ENCODE measurements at places on chromosomes 7 and 10.

DNA sequence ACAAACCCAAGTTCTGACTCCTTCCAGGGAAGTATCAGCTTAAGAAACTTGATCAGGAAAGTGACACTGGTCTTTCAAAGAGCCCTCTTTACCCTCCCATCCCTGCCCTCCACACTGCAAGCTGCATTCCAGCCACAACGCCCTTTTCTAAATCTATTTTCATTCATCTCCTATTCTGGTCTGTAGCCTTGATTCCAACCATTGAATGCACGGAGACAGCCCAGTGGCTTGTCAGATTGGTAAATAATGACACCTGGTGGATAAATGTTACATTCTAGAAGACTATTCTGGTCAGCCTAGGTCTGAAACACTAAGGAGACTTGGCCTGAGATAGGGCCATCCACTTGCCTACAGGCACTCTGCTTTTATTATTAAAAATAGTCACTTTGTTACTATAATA lies 20.9 kb downstream of the MORN4 start:
- DNase-seq: peak; percentile 55

- DNase-seq: no peak
These were observed 62.2 kb downstream of the PODXL start for GRCh38 chr7:131494182-131494581.

- DNase-seq: no peak
These were observed 172.0 kb upstream of the ZNF32 start for GRCh38 chr10:43820663-43821062.

GRCh38 chr7:6159097-6159483 lies 113.3 kb downstream of the CYTH3 start:
- no peak for DNase-seq

- DNase-seq: no peak
These were observed 1082.4 kb downstream of the KCNMA1 start for GRCh38 chr10:76555067-76555670.

GRCh38 chr10:133464582-133465031 lies 10.9 kb downstream of the SCART1 start:
- DNase-seq: no peak

DNA sequence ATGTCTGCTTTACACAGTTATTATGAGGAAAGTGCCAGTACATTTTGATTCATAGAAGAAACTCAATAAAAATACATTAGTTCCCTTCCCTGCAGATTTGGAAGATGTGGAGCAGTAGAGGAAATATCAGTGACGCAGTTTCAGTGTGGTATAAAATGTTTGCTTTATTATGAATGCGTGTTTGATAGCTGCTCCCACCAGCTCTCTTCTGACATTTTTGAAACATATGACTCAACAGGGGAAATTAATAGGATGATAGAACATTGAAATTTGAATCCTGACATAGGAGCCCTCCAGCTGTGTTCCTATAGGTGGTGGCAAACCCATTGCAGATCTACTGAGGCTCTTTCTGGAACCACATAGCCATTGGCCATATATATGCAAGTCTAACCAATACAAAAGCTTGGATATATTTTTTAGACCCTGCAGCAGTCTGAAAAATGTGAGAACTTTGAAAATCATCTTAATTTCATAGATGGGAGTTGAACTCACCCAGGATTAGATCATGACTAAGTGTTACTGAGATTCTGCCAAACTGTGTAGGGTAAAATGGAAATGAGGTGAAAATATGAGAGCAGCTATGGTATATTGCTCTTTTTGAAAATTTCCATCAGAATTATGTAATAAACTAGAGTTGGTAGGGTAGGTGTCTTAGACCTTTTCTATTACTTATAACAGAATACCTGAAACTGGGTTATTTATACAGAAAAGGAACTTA lies 47.8 kb downstream of the BZW2 start:
- no peak for DNase-seq

- no peak for DNase-seq
These were observed 916.4 kb downstream of the LRMDA start for GRCh38 chr10:76347832-76348231.

- no peak for DNase-seq
These were observed 62.7 kb upstream of the ABLIM1 start for GRCh38 chr10:114720685-114721278.

GRCh38 chr10:35794703-35795102 lies 152.6 kb upstream of the FZD8 start:
- DNase-seq: no peak

GRCh38 chr10:4691301-4691700 lies 134.7 kb upstream of the AKR1E2 start:
- no peak for DNase-seq

DNA sequence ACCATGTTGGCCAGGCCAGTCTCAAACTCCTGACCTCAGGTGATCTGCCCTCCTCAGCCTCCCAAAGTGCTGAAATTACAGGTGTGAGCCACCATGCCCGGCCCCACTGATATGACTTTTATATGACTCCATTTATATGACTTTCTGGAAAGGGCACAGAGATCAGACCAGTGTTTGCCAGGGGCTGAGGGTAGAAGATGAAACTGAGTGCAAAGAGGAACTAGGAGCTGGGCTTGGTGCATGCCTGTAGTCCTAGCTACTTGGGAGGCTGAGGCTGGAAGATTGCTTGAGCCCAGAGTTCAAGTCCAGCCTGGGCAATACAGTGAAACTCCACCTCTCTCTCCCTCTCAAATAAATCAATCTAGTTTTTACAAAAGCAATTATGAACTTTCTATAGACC lies 7.5 kb downstream of the BRAF start:
- DNase-seq: no peak

- DNase-seq: no peak
These were observed 55.4 kb upstream of the RNF32 start for GRCh38 chr7:156585025-156585648.

DNA sequence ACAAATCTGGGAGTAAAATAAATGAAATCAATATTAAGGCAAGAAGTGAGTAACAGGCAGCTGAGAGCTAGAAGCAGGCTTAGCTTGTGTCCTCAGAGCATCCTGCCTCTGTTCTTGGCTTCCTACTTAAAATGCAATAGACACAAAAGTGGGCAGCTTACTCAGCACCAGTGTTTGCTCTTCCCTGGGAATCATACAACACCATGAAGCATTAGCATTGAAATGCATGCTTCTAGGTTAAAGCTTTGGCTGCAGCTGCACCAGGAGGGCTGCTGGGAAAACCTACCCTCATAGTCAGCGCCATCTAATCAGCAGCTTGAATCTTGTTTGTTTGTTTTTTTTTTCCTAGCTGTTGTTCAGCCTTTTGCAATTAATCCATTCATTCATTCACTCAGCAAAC lies 104.2 kb upstream of the VWC2 start:
- no peak for DNase-seq

DNA sequence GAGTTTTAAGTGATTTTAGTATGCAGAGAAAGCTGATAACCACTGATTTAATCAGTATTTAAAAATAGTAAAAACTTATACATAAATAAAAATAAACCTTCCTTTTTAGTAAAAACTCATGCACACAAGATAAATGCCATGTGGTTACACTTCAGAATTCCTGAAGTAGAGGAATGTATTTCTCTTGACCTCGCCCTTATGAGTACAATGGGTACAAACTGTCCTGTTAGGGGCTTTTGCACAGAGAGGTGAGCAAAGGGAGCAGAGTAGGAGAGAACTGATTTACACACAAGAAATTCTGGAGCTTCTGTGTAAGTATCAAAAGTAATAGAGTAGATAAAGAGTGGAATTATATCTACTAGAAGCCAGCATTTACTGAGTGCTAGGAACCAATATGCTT lies 279.6 kb downstream of the PPP1R3A start:
- no peak for DNase-seq

- DNase-seq: peak; percentile 33
These were observed 27.6 kb downstream of the ABCC2 start for GRCh38 chr10:99809931-99810615.

GRCh38 chr7:31054608-31055278 lies 2.6 kb downstream of the ADCYAP1R1 start:
- DNase-seq: no peak

DNA sequence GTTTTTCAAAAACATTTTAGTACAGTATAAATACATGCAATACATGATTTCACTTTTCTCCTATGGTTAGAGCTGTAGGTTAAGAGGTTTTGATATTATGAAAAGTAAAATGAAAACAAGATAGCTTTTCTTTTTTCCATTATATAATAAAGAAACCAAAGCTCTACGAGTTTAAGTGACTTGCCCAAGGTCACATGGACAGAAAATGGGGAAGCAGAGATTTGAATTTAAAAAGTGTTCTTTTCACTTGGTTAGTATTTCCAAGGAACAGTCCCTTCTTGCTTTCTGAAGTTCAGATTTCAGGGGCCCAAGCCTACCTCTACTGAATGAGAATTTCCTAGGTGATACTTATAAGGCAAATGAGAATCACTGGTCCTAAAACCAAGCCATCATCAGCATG lies 13.2 kb upstream of the MAP3K8 start:
- DNase-seq: no peak

DNA sequence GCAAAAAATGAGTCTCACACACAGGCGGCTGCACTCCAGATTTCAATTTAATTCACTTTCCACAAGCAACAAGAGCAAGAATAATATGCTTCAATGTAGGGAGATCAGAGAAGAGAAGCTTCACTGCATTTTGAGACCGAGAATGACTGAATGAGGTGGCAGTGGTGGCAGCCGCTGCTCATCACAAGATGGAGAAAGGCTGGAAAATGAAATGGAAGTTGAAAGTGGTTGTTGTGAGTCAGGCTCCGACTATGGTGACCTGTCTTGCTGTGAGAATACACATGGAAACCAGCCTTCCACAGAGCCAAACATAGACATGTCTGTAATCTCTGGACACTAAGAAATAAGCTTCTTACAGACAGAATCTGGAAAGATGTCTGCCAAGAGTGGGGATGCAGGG lies 499.6 kb upstream of the LRRN3 start:
- DNase-seq: no peak

DNA sequence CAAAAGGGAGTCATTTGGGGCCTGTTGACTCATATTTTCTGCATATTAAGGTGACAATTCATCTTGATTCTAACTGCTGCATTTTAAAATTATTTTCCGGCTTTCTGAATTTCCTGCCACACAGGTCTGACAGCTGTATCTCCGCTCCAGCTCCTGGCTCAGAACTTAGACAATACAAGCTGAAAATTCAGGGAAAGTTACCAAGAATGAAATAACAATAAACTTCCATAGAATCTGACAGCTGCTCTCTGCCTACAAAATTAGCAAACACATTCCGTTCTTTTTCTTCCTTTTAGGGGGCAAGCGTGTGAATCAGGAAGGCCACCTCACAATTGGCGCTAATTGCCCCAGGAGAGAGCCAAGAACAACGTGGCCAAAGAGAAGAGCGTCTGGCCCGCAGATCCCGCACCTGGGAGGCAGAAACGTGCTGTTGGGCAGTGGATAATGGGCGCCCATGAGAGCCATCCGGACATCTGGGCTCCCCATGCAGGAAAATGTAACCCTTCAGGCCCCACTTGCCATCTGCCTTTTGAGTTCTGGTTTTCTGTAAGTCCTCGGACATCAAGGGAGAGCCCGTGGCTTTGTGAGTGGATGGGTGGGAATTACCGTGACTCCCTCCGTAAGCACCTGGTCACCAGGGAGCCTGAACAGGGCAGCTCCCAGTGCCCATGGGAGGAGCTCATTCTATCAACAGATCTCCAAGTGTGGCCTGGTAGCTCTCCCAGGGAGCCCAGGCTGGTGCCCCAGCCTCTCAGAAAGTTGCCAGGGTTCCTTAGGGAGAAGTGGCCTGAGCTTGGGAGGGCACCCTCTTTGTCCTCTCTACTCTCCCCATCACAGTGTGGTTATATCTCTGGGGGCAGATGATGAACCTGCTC lies 5.0 kb downstream of the CLRN3 start:
- DNase-seq: no peak

GRCh38 chr7:56079450-56080185 lies 13.1 kb downstream of the PHKG1 start:
- DNase-seq: peak; percentile 91

- no peak for DNase-seq
These were observed 33.3 kb downstream of the LEP start for GRCh38 chr7:128274246-128274883.

DNA sequence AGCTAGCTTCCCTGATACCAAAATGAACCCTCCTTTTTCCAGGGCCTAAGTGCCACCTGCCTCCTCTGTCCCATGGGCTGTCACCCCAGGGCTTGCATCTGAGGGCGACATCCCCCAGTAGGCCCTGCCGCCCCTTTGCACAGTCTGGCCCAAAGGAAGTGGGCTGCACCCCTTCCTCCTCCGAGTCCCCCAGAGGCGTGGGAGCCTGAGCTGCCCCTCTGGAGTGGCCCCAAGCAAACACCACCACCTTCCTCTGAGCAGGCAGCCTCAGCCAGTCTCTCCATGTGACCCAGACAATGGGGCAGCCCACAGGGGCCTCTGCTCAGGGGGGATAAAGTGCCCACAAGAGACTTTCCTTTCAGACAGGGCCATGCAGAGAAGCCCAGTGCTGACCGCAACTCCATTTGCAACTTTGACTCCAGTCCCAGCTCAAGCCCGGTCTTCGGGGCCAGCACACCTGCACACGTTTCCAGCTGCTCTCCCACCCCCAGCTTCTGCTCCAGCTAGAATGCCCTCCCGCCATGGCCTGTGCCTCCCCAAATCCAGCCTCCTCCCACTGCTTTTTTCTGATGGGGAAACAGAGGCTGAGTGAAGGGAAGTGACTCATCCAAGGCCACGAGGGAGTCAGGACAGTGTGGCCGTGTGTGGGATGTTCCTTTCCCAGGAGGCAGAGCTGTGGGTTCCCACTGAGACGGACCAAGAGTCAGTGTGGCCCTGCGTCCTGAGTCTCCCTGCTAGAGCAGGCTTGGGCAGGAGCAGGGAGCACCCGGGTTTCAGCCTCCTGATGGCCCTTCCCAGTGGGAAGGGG lies 111.9 kb downstream of the ZMIZ1 start:
- no peak for DNase-seq

DNA sequence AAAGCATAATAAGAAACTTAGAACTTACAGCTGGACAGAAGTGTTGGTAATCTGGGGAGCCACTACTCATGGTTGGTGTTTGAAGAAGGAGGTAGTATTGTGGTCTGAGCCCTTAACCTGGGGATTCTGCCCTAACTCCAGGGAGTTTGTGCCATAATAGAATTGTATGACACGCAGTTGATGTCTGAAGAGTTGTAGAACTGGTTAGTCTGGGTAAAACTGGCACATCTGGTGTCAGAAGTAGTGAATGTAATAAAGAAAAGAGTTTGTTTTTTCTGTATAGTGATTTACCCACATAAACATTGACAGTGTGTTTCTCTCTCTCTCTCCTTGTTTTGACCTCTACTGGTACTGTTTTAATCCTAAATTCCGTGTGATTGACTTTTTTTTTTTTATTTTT lies 448.1 kb upstream of the SEMA3D start:
- DNase-seq: no peak

- DNase-seq: peak; percentile 37
These were observed 57.0 kb downstream of the P4HA1 start for GRCh38 chr10:73039635-73040034.

Measured in gastrocnemius medialis (tissue), 4 donors.